H1 (cell line): ENCODE measurements at places on chromosomes 2 and 18. TPM values are rescaled to one million over a fixed set of nuclear protein-coding genes. Genes with fewer than 3 reads are reported as not detected.

DNA sequence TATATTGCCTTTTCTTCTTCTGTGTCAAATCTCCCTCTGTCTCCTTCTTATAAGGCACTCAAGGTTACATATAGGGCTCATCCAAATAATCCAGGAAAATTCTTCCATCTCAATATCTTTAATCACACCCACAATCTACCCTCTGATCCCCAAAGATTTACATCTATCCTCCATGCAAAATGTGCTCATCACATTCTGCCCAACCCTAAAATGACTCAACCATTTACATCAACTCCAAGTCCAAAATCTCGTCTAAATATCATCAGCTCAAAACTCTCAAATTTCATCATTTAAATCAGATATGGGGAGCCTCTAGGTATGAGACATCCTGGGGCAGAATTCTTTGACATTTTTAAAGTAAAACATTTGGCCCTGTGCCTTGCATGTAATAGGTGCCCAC, 1349.8 kb downstream of the SUCLG1 start:
- DNase-seq = no peak
- no peaks in the 10 kb centered on the region for H3K36me3 ChIP-seq
- peaks cover 1% of the 10 kb centered on the region; the same call in 1 of the 2 replicates for H3K4me1 ChIP-seq

- no peaks in the 10 kb centered on the region for H3K36me3 ChIP-seq
- H3K27me3 ChIP-seq = no peaks in the 10 kb centered on the region; the same call in 1 of the 2 replicates
- peaks cover 7% of the 10 kb centered on the region for H3K4me1 ChIP-seq
- no peak overlapping the region for H3K27ac ChIP-seq
- no peak overlapping the region for H3K4me3 ChIP-seq
- DNase-seq = no peak
Measured at GRCh38 chr2:20193185-20193584, 31.7 kb downstream of the SDC1 start.

Gene SCYGR2
- total RNA-seq = not detected in 2 replicates

Gene TMEM17
- total RNA-seq = 0.69 and 0.99 TPM in 2 replicates

Gene UNC80
- total RNA-seq = 0.38 and 0.56 TPM in 2 replicates
